ENCODE measurements at places on chromosomes 7 and 10.

GRCh38 chr7:30771174-30771879 lies at the start of gene MINDY4:
MINDY4 (plus strand) TSS chr7:30771417; CDS start chr7:30771494, 77 bp downstream.
- peak; percentile 71 for DNase-seq

DNA sequence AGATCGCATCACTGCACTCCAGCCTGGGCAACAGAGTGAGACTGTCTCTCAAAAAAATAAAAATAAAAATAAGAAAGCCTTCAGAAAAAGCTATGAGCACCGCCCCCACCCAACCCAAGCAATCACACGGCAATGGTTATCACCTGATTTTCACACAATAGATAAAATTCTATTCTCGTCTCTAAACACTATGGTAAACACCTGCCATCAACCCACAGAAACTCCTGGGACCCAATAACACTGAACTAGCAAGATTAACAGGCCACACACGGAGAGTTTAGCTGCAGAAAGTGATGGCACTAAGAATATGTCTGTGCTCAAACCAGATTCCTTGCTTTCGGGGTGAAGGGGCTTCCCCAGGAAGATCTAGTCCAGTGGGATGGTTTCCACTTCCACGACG lies 173.8 kb downstream of the DIP2C start:
- DNase-seq, result no peak

DNA sequence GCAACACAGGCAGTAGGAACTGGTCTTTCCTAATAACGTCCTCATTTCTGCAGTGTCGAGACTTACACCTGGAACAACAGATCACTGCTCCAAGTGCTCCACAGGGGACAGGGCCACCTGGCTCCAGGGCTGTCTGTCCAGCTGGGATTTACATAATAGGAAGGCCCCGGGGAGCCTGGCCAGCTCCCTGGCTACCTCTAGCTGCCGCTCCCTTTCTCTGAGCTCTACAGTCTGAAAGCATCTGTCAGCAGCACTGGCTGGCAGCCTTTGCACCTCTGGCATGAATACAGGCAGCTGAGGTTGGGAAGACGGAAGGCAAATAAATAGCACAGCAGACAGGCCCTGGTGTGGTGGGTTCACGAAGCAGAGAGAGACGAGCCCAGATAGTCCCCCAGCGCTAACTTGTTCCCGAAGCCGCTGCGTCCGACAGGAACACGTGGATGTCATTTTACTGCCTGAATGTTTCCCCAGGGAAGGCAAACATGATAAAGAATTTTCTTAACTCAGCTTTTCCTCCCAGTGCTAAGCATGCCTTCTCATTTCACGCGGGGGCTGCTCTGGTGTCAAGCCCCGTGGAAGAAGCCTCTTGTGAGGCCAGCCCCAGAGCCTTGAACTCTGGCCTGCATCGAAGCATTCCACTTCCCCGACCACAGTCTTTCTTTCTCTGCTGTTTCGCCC lies 105.4 kb downstream of the ITIH5 start:
- no peak for DNase-seq

DNA sequence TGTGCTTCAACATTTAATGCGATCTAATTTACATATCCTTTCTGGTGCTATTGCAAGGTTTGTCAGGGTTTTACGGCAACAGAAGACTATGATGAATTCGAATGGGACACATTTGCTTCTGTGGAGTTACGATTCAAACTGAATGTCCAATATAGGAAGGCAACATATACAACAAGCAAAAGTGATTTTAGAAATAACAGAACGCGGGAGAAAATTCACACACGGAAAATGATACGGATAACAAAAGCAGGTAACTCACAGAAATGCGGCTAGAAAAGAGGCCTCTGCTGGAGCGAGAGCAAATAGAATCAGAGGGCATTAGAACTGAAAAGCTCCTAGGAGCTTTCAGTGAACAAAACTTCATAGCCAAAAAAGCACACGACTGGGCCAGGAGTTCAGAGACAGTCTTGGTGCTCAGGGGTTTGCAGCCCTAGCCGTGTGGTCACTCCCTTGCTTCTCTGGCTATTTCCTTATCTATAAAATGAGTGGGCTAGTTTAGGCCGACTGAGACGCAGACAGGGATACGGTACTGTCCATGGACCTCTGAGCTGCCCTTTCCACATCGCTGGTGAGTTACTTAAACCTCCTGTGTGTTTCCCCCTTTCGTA lies 557 bp upstream of the TAX1BP1 start:
- no peak for DNase-seq

GRCh38 chr7:42690794-42691639 lies 220.9 kb downstream of the C7orf25 start:
- DNase-seq, result no peak

GRCh38 chr7:101598986-101599771 lies 29.9 kb downstream of the MYL10 start:
- DNase-seq, result no peak

DNA sequence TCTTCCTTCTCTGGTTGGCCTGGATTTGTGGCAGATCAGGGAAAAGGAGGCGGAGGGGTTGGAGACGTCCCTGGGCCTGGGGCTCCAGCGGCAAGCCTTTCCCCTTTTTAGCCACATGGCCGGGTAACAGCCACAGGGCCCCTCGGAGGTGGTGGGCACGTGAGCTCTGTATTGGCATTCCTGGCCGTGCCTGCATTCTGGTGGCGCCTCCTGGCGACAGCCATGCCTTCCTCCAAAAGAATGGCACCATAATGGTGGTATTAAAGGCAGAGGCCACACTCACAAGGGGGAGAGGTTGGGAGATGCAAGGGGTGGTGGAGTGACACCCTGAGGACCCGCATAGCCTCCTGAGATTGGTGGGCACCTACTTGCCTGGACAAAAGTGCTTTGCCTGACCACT lies 3.0 kb upstream of the AQP1 start:
- DNase-seq, result no peak
